H7 (cell line): ENCODE measurements at places on chromosomes 3 and 15.

DNA sequence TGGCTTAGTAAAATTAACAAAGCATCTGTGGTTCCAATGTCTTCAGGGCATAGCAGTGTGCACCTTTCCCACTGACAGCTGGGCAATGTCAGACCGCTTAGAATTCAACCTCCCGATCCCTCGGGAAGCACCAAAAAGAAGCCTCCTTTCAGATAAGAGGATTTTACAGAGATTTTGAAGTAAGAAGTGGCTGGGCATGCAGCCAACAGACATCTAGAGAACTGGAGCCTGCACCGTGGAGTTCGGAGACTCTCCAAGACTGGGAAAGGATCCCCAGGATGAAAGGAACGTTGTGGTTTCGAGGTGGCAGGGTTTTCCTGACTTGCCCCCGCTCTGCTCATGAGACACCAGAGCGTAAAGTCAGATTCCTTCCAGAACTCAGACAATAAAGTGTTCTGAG is 5.3 kb downstream of the FAM174B start:
- DNase-seq: no peak

- no peak for DNase-seq
Observed at GRCh38 chr3:85258326-85258725, 299.5 kb downstream of the CADM2 start.

DNA sequence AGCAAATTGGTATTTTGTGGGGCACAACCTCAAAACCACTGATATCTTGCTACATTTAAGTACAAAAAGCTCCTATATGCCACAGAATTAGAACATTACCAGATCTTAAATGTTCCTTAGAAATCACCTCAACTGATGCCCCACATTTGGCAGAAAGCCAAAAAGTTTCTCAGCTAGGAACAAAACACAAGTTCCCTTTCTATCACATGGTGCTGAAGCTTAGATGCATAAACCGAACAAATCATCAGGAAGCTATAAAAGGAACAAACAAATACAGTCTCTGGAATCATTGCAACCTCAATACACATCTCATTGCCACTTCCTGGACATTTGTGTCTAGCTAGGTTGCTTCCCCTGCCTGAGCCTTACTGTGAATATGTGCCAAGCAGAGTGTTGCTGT is 492.6 kb downstream of the LPP start:
- no peak for DNase-seq

GRCh38 chr3:72248869-72249268 is 463.9 kb upstream of the PROK2 start:
- DNase-seq: no peak

- peak; percentile 78 for DNase-seq
Observed at GRCh38 chr15:82043130-82043673, 2.6 kb downstream of the MEX3B start.

DNA sequence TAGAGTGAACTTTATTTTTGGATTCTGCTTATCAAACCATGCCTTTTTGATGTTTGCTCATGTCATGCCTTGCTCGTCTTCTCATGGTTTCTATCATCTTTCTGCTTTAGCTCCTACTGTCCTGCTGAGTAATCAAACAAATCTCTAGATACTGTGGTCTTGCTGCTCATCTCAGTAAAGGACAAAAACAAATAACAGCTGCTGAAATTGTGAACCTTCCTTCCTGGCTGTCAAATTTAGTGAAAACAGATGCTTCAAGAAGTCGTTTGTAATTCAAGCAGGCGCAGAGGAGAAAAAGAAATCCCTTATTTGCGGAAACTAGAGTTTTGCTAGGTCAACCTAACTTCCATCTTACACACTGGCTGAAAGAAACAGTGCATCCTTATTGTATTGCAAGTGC is 616.1 kb upstream of the ALCAM start:
- DNase-seq: no peak

DNA sequence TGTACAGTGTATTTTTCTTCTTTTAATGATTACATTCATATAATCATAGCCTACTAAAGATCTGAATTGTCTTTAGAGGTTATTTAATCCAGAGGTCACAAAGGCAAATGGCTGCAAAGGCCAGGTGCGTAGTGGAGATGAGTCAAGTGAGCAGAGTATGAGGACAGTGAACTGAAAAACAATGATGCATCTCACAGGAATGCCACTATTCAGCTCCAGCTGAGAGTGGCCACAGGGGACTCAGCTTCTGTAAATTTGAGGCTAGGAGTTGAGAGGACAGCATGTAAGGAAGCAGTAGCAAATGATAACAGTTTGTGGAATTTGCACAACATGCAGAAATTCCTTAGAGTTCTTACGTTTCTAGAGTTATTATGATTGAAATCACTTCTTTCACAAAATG is 50.4 kb downstream of the COL6A5 start:
- peak; percentile 13 for DNase-seq

DNA sequence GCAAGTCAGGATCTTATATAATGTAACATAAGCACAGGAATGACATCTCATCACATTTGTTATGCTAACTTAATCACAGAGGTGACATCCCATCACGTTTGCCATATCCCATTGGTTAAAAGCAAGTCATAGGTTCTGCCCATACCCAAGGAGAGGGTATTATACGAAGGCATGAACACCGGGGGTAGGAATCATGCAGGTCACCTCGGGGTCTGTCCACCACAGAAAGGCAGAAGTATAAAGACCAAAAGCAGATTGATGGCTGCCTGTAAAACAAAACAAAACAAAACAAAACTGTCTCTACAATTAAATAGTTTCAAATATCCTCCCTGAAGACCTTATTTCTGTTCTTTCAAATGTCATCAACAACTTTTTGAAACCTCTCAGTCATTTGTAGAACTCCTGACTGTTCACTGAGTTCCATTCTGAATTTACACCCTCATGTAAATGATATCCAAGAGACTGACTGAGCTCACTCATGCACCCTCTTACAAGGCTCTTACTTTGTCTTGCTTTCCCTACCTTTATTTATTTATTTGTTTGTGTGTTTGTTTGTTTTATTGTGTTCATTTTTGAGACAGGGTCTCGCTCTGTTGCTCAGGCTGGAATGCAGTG is 22.7 kb upstream of the ZNF639 start:
- DNase-seq: no peak

DNA sequence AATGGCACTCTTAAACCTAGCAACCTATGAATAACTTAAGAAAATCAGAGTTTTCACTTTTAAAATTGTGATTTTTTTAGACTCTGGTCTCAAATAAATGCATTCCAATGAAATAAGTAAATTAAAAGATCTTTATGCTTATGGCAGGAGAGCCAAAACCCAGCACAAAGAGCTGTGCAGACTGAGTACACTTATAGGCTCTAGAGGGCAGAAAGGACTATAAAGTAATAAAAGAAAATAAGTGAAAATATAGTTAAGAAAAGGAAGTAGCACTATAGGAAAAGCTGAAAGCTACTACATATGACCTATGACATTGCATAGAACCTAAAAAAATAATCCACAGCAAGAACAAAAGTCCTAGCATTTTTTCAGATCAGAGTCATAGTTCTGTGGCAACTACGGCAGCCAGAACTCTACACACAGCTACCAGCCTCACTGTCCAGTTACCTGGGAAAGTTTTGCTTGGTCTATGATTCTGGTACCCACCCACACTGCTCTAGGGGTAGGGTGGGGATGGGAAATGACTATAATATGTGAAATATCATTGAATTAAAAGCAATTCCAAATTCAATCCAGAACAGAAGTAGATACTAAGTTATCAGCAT is 30.5 kb downstream of the CLASP2 start:
- DNase-seq: no peak

GRCh38 chr3:10783360-10784351 is 32.4 kb upstream of the SLC6A11 start:
- DNase-seq: peak; percentile 75

- no peak for DNase-seq
Observed at GRCh38 chr3:126316031-126316461, 41.2 kb downstream of the KLF15 start.

GRCh38 chr3:46628901-46629369 is 16.6 kb downstream of the FAM240A start:
- no peak for DNase-seq

DNA sequence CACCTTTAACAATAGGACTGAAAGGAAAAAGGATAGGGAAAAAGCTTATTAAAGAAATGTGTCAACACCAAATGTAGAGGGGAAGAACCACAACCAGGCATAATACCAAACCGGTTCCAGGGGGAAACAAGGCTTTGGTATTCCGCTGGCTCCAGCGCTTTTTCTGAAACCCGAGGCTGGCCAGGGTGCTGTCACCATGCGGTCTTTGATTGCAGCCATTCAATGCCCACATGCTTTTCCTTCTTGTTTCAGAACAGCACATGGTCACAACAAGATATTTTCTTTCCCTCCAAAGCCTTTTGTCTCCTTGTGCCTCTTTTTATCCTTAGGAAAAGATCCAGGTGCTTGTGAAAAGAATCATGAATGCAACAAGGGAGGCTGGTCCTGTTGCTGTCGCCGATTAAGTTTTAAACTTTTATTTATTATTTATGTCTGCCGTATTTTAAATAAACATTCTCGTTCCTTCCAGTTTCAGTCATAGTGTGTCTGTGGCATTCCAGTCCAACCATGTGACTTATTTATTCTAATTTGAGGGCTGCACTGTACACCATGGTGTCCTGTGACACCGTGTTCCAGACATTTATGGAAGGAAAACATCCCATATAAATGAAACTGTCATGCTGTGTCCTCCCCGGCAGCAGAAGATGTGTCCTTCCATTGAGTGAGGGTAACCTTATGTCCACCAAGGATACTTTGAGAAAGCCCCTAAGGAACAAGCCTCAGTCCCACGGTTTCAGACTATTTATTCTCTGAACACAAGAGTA is 41.1 kb downstream of the CCK start:
- no peak for DNase-seq

GRCh38 chr3:14212032-14212431 is 33.4 kb downstream of the LSM3 start:
- DNase-seq: no peak

- no peak for DNase-seq
Observed at GRCh38 chr3:52865994-52866393, 31.2 kb upstream of the MUSTN1 start.

DNA sequence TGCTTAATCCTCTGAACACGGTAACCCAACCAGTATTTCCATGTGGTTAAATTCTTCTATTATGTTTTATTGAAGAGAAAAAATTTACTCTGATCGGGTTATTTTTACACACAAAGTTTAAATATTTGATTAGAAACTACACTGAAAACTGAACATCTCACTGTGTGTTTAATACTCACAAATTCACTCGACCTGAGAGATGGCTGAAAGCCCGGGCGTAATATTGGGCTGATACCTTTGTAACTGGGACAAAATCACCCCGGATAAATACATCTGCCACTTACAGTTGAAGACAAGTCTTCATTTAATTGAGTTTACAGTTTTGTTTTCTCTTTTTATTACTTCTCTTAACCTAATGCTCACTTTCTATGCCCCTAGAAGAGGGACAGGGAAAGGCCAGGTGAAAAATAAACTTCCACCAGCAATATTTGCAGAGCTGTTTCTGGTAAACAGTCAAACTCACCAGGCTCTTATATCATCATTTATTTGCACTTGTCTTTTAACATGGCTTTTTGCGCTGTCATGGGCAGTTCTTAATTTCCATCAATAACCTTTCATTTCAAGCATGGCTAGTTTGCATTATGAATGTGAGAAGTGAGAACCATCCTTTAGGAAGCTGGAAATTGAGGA is 145.6 kb upstream of the TMCO5A start:
- no peak for DNase-seq

DNA sequence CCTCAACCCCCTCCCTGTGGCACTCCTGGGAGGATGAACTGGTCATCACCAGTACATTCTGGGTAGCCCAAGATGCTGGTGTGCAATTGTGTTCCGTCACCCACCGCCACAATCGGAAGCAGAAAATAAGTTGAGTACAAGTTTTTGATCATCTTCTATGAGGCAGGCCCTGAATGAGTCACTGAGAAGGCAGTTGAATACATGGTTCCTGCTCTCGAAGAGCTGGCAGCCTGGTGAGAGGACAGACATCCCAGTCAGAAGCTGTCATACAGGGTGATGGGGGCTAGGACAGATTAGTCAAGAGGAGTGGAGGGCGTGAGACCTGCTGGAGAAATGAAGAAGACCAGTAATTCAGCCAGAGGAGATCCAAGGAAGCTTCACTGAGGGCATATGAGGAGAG is 6.2 kb downstream of the CEMIP start:
- no peak for DNase-seq

DNA sequence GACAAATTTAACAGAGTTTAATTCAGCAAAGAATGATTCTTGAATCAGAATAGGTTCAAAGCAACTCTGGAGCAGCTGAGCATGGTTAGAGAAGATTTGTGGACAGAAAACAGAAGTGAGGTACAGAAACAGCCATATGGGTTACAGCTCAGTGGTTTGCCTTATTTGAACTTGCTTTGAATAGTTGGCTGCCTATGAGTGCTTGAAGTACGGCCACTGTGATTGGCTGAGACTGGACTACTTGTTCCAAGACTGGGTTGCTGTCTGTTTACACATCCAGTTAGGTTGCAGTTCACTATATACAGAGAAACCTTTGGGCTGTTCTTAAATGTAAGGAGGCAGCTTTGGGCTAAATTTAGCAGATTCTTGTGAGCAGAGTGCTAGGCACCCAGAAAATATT is 79.4 kb upstream of the CADPS start:
- DNase-seq: no peak

- no peak for DNase-seq
Observed at GRCh38 chr3:29332195-29332637, 51.3 kb downstream of the RBMS3 start.

GRCh38 chr15:41085029-41085428 is 31.1 kb downstream of the INO80 start:
- no peak for DNase-seq

DNA sequence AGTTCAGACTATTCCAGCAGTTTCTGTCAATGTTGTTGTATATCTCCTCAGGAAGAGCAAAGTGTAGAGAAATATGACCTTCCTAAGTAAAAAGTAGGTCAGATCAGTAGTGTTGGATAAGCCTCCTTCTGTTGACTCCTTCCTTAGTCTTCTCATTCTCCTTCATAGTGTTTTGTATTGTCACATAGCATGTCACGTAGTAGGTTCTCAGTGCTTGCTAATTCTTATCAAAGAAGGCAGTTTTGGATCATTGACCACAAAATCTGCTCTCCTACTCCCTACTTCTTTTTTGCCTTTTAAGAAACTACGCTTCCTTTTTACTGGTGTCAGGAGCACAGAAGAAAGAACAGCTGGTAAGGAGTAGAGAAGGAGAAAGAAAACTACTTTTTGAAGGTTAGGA is 1.0 kb upstream of the MGA start:
- no peak for DNase-seq

DNA sequence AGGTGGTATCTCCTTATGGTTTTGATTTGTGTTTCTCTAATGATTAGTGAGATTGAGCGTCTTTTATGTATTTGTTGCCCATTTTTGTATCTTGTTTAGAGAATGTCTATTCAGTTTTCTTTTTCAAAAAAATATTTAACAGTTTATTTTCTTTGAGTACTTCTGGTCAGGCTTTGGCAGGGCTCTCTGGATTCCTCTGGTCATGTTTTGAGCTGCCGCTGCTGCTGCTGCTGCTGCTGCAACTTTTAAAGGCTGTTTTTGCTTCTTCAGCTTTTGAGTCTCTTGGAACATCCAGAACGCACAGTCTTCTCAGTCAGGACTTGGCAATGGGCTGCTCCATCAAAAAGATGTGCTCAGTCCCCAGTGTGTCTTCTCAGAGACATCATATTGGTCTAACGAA is 40.1 kb downstream of the REC114 start:
- DNase-seq: no peak
